ENCODE measurements at places on chromosomes 11 and 22. TPM values are rescaled to one million over a fixed set of nuclear protein-coding genes. Genes with fewer than 3 reads are reported as not detected.

SOX6 gene
- total RNA-seq, result 9.4 TPM

P2RX6 gene
- 2.7 TPM for total RNA-seq

IGF2 gene
- total RNA-seq, result 0.16 TPM

ART5 gene
- total RNA-seq, result 0.29 TPM

- no peaks in the 10 kb centered on the region for H3K27me3 ChIP-seq
- no peak overlapping the region for H3K27ac ChIP-seq
- H3K4me3 ChIP-seq, result no peak overlapping the region
- peaks cover 34% of the 10 kb centered on the region for H3K4me1 ChIP-seq
- DNase-seq, result no peak
These were observed 41.0 kb downstream of the FLRT1 start for GRCh38 chr11:64076758-64077157.

DNA sequence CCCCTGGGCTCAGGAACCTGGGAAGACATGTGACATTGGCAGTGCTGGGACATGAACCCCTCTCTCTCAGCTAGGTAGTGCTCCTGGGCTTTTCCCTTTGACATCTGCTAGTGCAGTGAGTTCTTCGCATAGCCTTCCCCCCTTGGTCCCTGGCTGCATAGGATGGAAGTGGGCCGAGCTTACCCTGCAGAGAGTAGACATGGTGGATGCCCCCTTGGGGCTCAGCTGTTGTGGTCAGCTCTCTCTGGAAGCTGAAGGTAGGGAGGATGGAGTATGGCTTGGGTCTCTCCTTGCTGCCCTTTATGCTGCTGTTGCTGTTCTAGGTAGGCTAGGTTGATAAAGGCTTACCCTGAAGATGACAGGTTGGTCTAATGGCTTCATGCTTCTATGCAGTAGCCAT lies 92.1 kb downstream of the ZBTB16 start:
- H3K4me3 ChIP-seq, result no peak overlapping the region
- H3K4me1 ChIP-seq, result peaks cover 28% of the 10 kb centered on the region
- H3K36me3 ChIP-seq, result no peaks in the 10 kb centered on the region
- DNase-seq, result no peak
- peaks cover 4% of the 10 kb centered on the region for H3K27me3 ChIP-seq
- no peak overlapping the region for H3K27ac ChIP-seq

DNA sequence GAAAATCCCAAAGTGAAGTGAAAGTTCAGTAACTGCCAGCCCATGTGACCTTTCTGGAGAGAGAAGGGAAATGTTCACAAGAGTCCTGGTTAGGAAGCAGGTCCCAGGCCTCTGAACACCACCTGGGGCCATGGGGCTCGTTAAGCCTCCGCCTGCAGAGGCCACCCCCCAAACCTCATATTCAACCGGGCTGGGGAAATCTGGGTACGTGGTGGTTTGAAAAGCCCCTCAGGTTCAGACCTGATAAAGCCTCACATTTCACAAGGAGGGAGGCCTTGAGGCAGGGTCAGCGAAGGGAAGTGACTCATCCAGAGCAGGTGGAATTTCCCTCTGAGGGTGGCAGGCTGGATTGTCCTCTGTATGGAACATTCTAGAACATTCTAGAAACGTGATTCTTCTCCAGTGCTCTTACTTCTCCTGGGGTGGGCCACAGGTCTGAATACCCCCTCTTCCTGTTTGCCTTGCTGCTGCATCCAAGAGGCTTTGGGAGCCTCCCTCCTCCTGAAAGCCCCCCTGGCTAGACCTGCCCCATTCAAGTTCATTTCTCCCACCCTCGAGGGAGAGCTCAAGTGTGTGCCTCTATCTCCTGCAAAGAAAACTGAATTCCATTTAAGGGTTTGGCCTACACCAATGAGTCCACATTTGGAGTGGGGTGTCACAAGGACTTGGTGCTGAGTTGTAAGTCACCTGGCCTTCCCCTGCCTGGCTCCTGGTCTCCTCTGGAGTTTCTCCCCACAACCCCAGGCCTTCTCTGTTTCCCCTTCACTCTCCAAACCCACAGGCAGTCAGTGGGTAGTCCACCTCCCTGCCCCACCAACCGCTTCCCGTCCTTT lies 6.3 kb downstream of the FXYD2 start:
- H3K27ac ChIP-seq, result no peak overlapping the region
- peaks cover 3% of the 10 kb centered on the region for H3K27me3 ChIP-seq
- H3K4me3 ChIP-seq, result no peak overlapping the region
- peaks cover 31% of the 10 kb centered on the region for H3K4me1 ChIP-seq
- peak; percentile 20 for DNase-seq

DNA sequence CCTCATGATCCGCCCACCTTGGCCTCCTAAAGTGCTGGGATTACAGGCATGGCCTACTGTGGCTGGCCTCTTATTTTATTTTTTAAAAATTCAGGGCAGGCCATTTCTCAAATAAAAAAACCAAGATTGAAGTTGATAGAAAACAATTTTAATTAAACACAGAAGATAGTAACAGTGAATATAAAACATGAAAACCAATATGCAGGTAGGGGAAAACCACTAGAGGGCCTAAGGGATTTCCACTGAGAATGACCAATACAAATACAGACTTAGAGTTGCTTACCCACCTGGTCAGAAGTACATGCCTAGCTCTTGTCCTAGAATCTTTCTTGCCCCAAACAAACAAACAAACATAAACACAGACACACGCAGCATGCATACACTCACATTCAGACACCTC lies 1.7 kb upstream of the RTCB start:
- H3K27me3 ChIP-seq, result no peaks in the 10 kb centered on the region
- H3K4me3 ChIP-seq, result no peak overlapping the region
- no peak overlapping the region for H3K27ac ChIP-seq
- peak; percentile 25 for DNase-seq
- H3K36me3 ChIP-seq, result peaks cover 10% of the 10 kb centered on the region

GRCh38 chr22:47154621-47155081 lies 392.2 kb downstream of the TBC1D22A start:
- no peak overlapping the region for H3K27ac ChIP-seq
- no peak for DNase-seq
- H3K36me3 ChIP-seq, result no peaks in the 10 kb centered on the region
- H3K4me3 ChIP-seq, result no peak overlapping the region

- no peaks in the 10 kb centered on the region for H3K4me1 ChIP-seq
- no peak overlapping the region for H3K27ac ChIP-seq
These were observed 94.3 kb downstream of the SOX6 start for GRCh38 chr11:16261836-16262644.

GRCh38 chr11:3133261-3134217 lies 31.6 kb downstream of the OSBPL5 start:
- no peak for DNase-seq
- no peak overlapping the region for H3K27ac ChIP-seq
- H3K36me3 ChIP-seq, result 0 out of 3 replicates have a peak, but pooled peaks cover 2% of the 10 kb centered on the region
- no peaks in the 10 kb centered on the region for H3K4me1 ChIP-seq

DNA sequence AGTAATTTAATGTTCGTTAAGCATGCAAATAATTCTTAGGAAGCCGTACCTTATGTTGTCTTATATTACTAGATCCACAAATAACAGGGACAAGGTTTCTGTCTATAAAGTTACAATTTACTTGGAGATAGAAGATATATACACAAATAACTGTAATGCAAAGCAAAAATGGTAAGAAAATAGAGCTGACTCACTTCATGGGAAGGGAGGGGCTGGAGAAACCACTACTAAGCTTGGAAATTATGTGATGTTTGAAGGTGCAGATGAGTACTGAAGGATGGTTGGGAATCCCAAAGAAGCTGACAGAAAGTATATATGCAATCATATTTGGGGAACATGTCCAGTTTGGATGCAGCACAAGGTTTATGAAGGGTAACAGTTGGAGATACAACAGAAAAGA lies 4.0 kb downstream of the NPAT start:
- H3K4me3 ChIP-seq, result no peak overlapping the region
- no peaks in the 10 kb centered on the region for H3K27me3 ChIP-seq
- DNase-seq, result peak; percentile 34
- H3K36me3 ChIP-seq, result peaks cover 58% of the 10 kb centered on the region
- H3K4me1 ChIP-seq, result peaks cover 10% of the 10 kb centered on the region
- peak overlapping the region; percentile 67 for H3K27ac ChIP-seq

- H3K4me3 ChIP-seq, result no peak overlapping the region
- no peaks in the 10 kb centered on the region for H3K27me3 ChIP-seq
- H3K4me1 ChIP-seq, result no peaks in the 10 kb centered on the region
- DNase-seq, result no peak
- H3K36me3 ChIP-seq, result no peaks in the 10 kb centered on the region
- H3K27ac ChIP-seq, result no peak overlapping the region
These were observed 8.4 kb downstream of the CYB5R2 start for GRCh38 chr11:7664867-7665266.

DNA sequence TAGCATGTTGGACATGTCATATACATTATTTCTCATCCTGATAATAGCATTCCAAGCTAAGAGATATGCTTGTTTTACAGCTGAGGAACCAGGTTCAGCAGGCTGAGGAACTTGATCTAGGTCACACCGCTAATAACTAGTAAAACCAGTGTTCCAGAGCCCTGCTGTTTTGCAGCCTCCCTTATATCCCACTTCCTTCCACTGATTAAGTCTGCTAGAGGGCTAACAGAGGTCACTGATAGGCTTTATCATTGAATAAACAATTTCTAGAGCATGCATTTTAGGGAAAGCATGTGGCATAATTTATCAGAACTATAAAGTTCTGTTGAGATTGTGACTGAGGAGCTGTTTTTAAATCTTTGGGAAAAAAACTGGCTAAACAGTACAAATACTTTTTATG lies 54.0 kb downstream of the UVRAG start:
- no peak overlapping the region for H3K4me3 ChIP-seq
- DNase-seq, result no peak
- H3K27me3 ChIP-seq, result no peaks in the 10 kb centered on the region
- H3K36me3 ChIP-seq, result no peaks in the 10 kb centered on the region
- H3K4me1 ChIP-seq, result no peaks in the 10 kb centered on the region

DNA sequence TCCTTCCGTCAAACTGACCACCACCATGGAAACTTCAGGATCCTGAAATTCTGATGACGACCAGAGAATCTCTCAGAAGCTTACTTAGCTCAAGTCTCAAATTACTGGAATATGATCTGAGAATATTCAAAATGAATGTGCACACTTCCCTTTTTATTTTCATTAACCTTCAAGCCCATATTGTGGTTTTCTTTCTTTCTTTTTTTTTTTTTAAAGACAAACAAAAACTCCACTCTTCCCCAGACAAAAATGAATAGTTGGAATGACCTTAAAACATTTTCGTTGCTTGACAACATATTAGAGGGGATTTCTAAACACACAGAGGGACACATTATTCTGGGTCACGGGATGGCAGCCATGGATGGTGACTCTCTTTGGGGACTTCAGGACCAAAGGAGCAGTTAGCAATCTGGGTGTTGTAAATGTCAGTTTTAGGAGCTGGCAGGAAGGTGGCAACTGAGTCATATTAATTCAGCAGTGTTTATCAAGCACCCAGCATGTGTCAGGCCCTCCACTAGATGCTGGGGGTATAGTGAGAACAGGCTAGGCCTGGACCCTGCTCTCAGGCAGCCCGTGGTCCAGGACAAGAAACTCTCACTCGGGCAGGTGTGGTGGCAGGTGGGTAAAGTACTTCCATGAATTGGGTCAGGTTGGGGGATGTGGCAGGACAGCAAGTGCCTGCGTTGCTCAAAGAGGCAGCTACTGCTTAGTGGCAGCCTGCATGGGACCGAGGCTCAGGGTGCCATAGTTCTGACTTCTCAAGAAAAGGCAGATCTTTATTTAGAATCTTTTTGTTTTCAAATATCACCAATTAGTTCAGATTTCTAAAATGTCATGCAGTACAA lies 126.1 kb downstream of the HIPK3 start:
- no peak overlapping the region for H3K27ac ChIP-seq
- H3K36me3 ChIP-seq, result no peaks in the 10 kb centered on the region
- H3K4me3 ChIP-seq, result no peak overlapping the region
- H3K27me3 ChIP-seq, result peaks cover 13% of the 10 kb centered on the region

GRCh38 chr11:124109377-124109776 lies 5.9 kb upstream of the VWA5A start:
- H3K4me3 ChIP-seq, result no peak overlapping the region
- H3K27me3 ChIP-seq, result no peaks in the 10 kb centered on the region
- no peaks in the 10 kb centered on the region for H3K4me1 ChIP-seq
- no peak for DNase-seq
- H3K36me3 ChIP-seq, result no peaks in the 10 kb centered on the region

- no peaks in the 10 kb centered on the region for H3K36me3 ChIP-seq
- DNase-seq, result no peak
- H3K27me3 ChIP-seq, result no peaks in the 10 kb centered on the region
- no peaks in the 10 kb centered on the region for H3K4me1 ChIP-seq
These were observed 766.2 kb upstream of the LRRC4C start for GRCh38 chr11:42225664-42226063.

GRCh38 chr11:93652679-93653078 lies 8.8 kb upstream of the CEP295 start:
- H3K27me3 ChIP-seq, result no peaks in the 10 kb centered on the region
- no peak overlapping the region for H3K27ac ChIP-seq
- H3K4me1 ChIP-seq, result no peaks in the 10 kb centered on the region
- no peak for DNase-seq
- no peaks in the 10 kb centered on the region for H3K36me3 ChIP-seq

Data from K562 (cell line).